ENCODE measurements at places on chromosomes 5 and 9.

- DNase-seq: no peak
These were observed 144.6 kb upstream of the PCA3 start for GRCh38 chr9:76619640-76620039.

DNA sequence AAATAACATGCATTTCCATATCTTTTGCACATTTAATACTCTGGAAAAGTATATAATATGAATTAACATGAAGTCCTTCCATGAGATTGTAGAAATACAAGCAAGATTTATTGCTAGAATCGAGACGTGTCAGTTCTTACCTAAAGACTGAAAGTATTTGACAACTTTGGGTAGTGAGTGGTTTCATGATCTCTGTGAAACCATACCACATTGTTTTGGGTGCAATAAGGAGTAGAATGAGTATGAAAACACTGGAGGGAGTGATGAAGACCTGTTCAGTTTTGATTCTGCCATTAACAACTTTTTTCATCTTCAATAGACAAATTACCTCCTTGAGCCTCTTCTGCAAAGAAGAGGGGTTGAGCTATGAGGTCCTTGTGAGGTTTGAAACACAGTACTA, 133.7 kb downstream of the NUDT12 start:
- no peak for DNase-seq

GRCh38 chr5:55908804-55909203, 57.6 kb downstream of the IL31RA start:
- no peak for DNase-seq

- no peak for DNase-seq
These were observed 48.5 kb downstream of the MFAP3 start for GRCh38 chr5:154087260-154087659.

- no peak for DNase-seq
These were observed 7.2 kb downstream of the BAG1 start for GRCh38 chr9:33257276-33257675.

DNA sequence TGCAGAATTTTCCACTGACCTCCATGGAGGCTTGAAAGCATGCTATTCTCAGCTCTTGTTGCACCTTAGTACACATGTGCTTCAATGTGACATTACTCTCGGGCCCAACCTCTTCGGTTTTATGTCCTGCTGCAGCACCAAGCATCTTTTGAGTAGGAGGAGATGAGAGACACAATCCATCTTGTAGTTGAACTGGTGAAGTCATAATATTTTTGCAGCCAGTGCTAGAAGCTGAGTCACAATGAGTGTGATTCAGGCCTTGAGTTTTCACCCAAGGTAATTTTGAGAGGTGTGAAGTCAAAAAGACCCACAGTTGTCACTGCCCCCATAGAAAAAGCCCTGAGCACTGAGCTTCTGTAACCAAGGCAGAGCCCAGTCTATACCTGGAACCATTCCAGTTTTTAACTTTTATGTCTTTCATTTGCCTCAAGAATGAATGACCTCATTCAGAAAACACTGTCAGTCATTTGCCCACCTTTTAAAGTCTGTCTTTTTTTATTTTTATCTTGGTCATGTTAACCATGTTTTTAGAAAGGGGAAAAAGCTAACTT, 117.7 kb downstream of the ZNF462 start:
- no peak for DNase-seq

DNA sequence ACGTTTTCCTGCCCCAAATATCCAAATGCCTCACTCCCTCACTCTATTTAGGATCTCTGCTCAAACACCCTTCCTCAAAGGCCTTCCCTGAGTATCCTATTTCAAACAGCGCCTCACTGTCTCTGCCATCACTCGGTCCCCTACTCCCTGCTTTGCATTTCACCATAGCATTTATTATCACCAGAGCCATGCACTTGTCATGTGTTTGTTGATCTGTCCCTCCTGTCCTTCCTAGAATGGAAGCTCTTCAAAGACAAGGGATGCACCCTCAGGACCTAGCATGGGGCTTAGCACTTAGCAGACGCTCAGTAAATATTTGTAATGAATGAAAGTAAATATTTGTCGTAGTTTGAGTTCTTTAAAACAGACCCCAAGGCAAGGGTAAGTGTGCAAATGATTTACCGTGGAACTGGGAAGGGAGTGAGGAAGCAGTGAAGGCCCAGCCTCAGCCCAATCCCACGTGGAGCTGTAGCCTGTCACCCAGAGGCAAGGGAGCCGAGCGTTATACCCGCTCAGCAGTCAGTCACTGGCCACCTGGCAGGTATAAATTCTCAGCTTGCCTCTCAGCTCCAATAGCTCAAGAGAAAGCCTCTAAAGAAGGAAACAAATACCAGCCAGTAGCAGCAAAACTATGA, 97.7 kb upstream of the KIF2A start:
- no peak for DNase-seq

DNA sequence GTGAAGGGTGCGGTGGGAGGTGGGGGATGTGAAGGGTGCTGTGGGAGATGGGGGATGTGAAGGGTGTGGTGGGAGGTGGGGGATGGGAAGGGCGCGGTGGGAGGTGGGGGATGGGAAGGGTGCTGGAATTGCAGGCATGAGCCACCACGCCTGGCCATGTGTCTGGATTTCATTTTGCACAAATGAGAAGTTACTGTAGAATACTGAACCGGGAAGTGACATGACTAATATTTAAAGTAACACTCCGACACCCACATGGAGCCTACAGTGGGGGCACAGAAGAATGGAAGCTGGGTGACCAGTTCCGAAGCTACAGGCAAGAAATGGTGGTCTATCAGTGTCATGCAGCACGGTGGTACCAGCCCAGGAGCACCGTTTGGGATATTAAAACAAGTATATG, 69.9 kb upstream of the SPTLC1 start:
- DNase-seq: no peak

DNA sequence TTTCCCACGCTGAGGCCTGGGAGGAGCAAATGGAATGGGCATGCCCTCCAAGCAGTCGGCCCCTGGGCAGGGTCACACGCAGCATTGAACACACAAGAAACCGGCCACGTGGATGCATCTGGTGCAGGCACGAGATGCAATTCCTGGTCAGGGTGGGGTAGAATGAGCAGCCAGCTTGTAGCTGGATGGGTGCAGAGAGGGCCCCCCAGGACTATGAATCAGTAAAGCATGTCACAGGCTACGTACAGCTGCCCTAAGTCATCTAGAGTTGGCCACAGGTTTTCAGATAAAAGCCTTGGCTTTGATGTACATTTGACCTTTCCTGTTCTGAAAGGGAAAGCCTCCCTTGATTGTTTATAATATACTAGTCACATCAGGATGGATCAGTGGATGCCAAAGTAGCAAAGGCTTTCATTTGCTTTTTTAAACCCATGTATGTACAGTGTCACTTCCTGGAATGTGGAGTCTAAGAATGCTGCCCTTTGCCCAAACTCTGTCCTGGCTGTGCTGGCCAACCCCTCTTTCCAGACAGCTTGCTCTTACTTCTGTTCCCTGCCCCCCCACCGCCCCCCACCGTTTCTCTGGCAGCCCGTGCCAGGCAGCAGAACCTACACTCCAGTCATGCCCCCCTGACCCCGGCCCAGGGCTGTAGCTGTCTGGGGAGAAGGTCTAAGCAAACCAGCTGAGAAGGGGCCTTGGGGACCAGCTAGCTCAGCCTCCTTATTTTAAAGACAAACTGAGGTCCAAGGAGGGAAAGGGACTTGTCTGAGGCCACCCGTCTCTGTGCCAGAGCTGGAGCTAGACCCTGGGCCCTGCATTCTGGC, 169.2 kb downstream of the HSPA4 start:
- DNase-seq: no peak

DNA sequence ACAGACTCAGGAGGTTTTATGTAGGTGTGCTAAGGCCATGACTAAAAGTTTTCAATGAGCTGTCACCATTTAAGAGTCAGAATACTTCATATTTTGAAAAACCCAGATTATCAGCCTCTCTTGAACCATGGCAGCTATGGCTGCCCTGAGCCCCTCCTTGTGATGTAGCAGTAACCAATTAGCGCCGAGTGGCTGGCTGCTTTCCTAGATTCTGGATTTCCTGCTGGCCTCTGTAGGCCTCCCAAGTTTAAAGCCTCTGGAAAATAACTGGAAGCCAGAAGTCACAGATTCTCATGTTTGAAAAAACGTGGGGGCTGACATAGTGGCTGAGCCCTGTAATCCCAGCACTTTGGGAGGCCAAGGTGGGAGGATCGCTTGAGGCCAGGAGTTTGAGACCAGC, 25.5 kb downstream of the DAB2IP start:
- DNase-seq: no peak

- DNase-seq: no peak
These were observed 476.4 kb downstream of the KDM4C start for GRCh38 chr9:7234144-7234543.

DNA sequence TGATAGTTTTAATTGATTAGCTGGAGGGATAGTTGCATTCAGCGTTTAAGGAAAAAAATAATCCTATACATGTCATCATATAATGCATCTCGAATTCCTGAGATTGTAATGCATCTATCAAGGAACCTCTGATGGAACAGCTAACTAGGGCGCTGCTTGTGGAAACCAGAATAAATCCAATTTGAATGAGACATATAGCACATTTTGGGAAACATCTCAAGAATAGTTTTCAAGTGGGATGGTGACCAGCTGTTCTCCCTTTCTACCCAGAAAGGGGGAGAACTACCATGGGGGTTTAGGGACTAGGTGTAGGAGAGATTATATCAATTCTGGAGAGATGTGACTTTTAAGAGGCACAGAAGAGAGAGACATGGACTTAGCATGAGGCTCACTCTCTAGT, 319.3 kb upstream of the BRINP1 start:
- DNase-seq: no peak

GRCh38 chr9:129869585-129870501, 34.6 kb downstream of the USP20 start:
- DNase-seq: no peak

GRCh38 chr9:131252120-131252519, 24.2 kb downstream of the FAM78A start:
- no peak for DNase-seq

GRCh38 chr5:52892242-52892878, 96.8 kb upstream of the ITGA2 start:
- DNase-seq: no peak

DNA sequence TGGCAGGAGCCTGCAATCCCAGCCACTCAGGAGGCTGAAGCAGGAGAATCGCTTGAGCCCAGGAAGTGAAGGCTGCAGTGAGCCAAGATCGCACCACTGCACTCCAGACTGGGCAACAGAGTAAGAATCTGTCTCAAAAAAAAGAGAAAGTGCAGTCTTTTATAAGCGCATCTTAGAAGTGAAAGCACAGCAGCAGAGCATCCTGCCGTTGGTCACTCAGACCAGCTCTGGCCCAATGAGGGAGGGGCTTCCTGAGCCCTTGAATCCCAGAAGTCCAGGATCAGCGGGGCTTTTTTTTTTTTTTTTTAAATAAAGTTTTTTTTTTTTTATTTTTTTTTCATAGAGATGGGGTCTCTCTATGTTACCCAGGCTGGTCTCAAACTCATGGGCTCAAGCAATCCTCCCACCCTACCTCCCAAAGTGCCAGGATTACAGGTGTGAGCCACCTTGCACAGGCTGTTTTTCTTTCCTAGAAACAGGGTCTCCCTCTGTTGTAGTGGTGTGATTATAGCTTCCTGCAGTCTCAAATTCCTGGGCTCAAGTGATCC, 42.3 kb downstream of the NAIF1 start:
- no peak for DNase-seq

GRCh38 chr5:149852641-149853330, 91.8 kb downstream of the PDE6A start:
- no peak for DNase-seq

- DNase-seq: no peak
These were observed 146.8 kb downstream of the SMC2 start for GRCh38 chr9:104240890-104241289.

DNA sequence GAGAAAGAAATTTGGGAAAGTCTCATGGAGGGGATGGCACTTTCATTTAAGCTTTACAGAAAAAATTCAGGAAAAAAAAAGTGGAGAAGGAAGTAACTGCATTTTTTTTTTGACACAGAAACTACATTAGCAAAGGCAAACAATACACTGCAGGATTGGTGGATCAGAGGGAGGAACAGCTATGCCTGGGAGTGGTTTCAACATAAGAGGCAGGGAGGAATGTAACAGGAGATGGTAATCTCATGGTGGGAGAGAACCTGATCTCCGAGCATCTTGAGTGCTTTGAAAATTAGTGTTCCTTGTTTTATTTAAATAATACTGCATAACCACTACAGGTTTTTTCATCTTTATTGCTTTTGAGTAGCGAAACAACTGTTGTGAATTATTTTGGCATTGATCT, 249.4 kb downstream of the FAM170A start:
- no peak for DNase-seq
